ENCODE measurements at places on chromosomes 7 and 10.

GRCh38 chr7:585229-585711 is 65.6 kb upstream of the PDGFA start:
- no peak for DNase-seq

DNA sequence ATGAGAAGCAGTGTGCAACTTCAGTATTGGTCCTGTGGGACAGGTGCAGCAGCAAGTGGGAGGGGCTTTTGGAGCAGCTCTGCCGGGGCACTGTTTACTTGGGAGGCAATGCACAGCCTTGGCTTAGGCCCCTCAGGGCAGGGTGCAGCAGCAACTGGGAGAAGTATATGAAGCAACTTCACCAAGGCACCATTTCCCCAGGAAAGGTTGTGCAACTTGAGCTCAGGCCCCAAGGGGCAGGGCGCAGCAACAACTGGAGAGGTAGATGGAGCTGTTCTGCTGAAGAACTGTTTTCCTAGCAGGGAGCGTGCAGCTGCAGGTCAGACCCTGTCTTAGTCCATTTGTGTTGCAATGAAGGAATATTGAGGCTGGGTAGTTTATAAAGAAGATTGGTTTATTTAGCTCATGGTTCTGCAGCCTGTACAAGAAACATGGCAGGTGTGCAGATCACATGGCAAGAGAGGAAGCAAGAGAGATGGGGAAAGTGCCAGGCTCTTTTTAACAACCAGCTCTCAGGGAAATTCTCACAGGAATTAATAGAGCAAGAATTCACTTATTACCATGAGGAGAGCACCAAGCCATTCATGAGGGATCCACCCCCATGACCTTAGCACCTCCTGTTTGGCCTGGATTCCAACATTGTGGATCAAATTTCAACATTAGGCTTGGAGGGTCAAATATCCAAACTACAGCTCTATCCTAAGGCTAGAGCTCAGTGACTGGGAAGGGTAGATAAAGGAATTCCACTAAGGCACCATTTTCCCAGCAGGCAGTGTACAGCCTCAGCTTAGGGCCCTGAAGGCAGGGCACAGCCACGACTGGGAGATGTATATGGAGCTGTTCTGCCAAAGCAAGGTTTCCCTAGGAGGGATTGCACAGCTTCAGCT is 10.9 kb downstream of the GPR141 start:
- no peak for DNase-seq

GRCh38 chr7:44484482-44485313 is 5.8 kb downstream of the NUDCD3 start:
- no peak for DNase-seq

GRCh38 chr10:9443758-9444157 is 1389.3 kb downstream of the GATA3 start:
- DNase-seq: no peak
